Stimulated activated CD4-positive, alpha-beta T cell treated with anti-CD3 and anti-CD28 coated beads, Interleukin-1b, Interleukin-23, amount 100 ng/mL, for 1 hour (primary cell): ENCODE measurements at places on chromosomes 1 and 21.

- DNase-seq, result no peak
Observed at GRCh38 chr1:90694846-90695245, 22.3 kb downstream of the BARHL2 start.

- no peak for DNase-seq
Observed at GRCh38 chr1:218880484-218881060, 293.1 kb upstream of the LYPLAL1 start.

DNA sequence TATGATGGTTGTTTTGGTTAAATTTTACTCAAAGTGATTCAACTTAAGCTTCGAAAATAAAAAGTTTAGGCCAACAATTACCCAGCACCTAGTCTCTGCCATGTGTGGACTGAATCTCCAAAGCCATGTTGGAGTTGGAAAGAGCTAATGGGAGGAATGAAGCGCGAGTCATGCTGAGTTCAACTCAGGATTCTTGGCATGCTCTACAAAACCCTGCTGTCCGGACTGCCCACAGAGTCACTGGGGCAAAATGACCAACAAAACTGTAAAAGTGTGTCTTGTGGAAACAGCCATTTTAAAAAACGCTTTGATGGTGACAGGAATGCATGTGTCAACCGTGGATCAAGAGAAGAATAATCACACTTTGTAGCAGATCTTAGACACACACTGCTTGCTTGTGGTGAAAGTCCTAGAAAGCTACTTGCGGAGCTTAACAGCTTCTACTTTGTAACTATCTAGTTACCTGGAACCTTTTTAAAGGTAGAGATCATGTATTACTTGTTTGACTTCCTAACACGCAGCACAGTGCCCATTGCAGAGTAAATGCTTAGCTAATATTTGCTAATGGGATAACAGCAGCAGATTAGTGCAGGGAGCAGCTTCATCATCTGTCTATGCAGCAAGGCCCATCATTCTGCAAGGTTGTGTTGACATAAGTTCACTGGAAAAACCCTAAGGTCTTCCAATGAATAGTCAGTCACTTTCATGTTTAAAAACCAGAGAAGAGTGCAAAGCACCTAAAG is 7.0 kb upstream of the GBP6 start:
- no peak for DNase-seq

- no peak for DNase-seq
Observed at GRCh38 chr21:42084079-42084478, 13.0 kb downstream of the UMODL1 start.

GRCh38 chr21:34688145-34688544 is 19.4 kb downstream of the CLIC6 start:
- DNase-seq, result no peak

- no peak for DNase-seq
Observed at GRCh38 chr1:248697907-248698306, 4.7 kb downstream of the OR14I1 start.

- DNase-seq, result no peak
Observed at GRCh38 chr1:91617285-91617765, 116.7 kb downstream of the CDC7 start.

DNA sequence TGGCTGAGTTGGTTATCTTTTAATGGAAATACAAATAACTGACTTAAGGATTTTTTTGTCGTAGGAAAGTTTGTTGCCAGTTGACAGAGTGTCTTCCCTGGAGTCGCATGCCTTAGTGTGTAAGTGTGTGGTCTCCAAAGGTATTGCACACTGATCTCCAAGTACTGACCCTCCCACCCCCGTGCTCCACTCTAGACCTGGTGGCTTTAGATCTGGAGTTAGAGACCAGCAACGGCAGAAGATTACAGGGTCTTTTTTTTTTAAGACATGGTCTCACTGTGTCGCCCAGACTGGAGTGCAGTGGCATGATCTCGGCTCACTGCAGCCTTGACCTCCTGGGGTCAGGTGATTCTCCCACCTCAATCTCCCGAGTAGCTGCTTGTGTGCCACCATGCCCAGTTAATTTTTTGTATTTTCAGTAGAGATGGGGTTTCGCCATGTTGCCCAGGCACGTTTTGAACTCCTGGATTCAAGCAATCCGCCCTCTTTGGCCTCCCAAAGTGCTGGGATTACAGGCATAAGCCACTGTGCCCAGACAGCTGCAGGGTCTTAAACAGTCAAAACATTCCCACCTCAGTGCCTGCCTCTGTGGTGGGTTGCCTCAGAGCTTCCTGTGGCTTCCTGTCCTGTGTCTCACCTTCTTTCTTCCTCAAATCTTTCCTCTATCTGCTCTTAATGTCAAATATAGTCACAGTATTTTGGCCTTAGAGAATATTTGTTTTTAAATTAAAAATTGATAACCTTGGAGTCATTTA is 6.9 kb downstream of the TRAPPC10 start:
- no peak for DNase-seq

- DNase-seq, result no peak
Observed at GRCh38 chr1:21783679-21784603, 992 bp upstream of the USP48 start.

- no peak for DNase-seq
Observed at GRCh38 chr21:14886001-14886400, 178.8 kb downstream of the NRIP1 start.

DNA sequence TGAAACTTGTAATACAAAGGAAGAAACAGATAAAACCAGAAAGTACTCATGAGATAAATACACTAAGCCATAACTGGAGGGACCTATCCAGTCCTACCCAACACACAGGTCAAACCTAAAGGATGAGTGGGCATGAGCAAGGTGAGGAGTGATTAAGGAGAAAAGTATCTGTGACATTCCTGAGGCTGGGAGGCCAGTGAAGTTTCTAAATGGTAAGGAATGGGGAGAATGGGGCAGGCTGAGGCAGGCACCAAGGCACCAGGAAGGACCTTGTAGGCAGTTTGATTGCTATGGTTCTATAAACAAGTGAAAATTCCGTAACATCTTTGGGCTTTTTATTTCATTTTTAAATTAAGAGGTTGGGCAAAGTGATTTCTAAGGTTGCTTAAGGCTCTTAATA is 10.4 kb downstream of the DDX59 start:
- DNase-seq, result no peak

- DNase-seq, result no peak
Observed at GRCh38 chr1:23867542-23867894, 572 bp downstream of the FUCA1 start.

- DNase-seq, result no peak
Observed at GRCh38 chr1:59690171-59690930, 124.4 kb upstream of the HOOK1 start.

DNA sequence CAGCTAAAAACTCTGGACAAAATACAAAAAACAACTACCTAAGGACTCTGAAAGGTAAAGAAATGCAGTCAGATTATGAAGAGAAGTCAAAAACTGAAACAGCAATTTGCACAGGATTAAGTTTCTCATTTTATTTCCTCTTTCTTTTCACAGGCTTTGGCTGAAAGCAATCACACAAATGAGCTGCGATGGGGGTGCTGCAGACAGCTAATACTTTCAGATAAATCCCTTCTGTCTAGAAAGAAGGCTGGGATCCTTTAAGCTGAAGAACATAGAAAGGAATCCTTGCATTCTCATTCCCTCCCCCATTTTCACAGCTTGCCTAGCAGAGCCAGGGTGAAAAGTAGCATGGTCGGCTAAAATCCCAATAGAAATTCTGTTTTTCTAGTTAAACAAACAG is 32.0 kb upstream of the PRDX6 start:
- DNase-seq, result no peak

DNA sequence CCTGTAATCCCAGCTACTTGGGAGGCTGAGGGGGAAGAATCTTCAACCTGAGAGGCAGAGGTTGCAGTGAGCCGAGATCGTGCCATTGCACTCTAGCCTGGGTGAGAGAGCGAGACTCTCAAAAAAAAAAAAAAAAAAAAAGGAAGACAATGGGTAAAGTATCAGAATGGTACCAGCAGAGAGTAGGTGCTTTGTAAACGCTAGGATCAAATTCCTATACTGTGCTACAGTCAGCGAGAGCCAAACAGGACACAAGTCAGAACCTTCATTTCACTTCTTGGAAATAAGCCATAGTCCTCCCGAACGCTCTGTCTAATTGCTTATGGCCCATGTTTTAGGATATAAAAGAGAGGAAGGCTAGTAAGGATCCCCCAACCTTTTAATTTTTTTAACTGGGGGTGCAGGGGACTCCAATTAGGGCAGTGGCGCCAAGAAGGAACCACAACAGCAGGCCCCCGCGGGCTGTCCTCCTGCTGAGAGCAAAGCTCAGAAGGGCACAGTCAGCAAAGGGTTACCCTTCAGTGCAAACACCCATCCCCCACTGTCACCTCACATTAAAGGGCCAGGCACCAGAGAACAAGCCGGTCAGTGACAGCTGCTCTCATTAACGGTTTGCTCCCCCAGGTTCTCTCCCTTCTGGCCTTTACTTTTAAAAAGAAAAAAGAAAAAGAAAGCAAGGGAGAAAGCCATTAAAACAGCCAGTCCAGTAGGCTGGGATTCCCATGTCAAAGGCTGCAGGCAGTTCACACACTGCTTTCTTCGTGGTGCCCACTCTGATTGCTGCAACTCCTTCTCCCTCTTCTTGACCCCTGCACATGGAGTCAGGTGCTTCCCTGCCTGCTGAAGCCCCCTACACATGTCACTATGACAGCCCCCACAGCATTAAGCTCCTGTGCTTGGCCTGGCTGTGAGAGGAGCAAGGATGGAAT is 69.4 kb downstream of the PLPP3 start:
- no peak for DNase-seq

DNA sequence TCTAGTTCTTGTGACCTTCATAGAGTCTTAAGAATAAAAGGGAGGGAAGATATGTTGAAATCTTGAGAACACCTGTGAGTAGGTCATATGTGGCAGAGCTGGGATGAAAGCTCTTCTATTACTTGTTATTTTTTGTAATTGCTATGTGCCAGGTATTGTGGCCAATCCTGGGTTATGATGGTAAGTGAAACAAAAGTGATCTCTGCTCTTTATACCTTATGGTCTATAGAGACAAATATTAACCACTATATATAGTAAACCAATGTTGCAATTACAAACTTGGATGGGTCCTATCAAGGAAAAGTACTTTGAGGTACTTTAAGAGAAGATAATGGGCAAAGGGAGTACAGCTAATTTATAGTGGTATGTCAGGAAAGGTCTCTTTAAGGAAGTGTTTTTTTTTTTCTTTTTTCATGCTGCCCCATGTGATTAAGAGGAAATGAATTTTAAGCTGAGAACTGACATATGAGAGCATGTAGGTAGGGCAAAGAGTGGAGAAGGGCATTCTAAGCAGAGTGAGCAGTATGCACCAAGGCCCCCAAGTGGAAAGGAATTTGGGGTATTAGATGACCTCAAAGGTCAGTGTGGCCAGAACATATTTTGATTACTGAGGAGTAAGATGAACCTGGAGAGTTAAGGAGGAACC is 43.3 kb downstream of the POU2F1 start:
- DNase-seq, result no peak

- no peak for DNase-seq
Observed at GRCh38 chr1:50329332-50329932, 93.8 kb downstream of the DMRTA2 start.

DNA sequence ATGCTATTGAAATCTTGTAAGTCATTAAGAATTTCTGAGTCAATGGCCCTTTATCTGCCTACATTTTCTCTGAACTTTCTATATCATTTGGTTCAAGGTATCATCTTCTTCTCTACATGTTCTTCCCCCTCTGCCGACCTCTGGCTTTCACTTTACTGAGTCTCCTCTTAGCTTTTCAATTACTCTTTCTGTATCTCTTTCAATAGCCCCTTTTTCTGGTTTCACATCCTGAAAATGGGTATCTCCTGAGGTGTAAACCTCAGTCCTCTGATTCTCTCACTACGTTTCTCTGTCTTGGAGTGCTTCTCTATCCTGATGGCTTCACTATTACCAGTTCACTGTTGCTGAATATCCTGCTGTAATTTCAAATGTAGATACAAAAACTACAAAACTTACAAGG is 98.9 kb downstream of the LYST start:
- DNase-seq, result no peak

- no peak for DNase-seq
Observed at GRCh38 chr1:68230484-68230802, 1.9 kb downstream of the WLS start.

- DNase-seq, result no peak
Observed at GRCh38 chr1:11541956-11542355, 63.0 kb downstream of the DISP3 start.

DNA sequence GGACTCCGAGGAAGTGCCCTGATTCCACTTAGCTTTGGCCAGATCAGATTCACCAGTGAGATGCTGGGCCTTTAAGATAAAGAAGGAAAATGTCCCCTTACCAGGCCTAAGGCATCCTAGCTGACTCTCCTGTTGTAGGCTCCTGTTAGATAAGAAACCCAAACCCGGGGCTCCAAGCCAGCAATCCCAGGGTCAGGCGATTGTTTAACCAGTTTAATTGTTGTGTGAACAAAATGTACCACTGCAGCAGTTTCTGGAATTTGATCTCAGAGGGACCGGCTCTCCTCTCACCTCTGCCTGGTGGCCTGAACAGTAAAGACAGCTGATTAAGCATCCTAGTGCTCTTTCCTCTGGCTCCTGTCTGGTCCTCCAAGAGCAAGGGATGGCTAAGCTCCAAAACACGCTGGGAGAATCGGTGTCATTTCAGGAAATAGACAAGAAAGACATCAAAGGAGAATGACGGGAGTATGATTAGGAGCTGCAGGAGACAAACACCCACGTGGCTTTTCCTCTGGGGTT is 9.3 kb upstream of the KLHDC8A start:
- no peak for DNase-seq

DNA sequence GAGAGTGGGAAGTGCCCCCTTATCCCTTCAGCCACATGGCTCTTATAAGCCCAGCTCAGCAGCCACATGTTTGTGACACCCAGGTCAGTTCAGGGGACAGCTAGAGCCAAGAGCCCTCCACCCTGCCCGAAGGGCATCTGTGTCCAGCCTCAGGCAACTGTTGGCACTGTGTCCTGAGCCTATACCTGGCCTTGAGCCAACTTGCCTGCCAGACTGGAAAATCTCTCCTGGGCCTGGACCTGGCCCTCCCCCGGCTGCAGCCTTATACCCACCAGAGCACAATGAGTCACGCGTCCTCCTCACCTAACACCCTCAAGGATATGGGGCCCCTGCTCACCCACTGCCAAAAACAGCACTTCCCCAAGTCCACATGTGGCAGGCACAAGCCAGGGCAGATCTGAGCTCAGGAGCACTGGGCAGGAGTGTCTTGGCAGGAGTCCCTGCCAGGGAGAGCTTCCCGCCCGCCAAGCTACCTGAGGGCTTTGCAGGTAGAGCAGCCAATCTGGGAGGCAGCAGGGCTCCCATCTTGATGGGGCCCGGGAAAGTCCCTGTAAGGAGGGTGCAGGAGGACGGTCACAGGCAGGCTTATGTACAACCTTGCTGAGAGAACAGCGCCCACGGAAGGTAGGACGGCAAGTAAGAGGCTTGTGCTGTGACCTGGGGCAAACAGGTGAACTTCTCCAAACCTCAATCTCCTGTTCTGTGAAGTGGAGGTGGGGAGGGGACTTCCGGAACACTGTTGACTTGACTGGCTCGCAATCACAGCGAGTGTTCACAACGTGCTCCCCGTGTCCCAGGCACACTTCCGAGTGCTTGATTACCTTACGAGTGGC is 19.8 kb upstream of the HSPG2 start:
- no peak for DNase-seq

- no peak for DNase-seq
Observed at GRCh38 chr1:169128562-169128961, 22.1 kb downstream of the ATP1B1 start.
